ENCODE measurements at places on chromosomes 5 and 9.

DNA sequence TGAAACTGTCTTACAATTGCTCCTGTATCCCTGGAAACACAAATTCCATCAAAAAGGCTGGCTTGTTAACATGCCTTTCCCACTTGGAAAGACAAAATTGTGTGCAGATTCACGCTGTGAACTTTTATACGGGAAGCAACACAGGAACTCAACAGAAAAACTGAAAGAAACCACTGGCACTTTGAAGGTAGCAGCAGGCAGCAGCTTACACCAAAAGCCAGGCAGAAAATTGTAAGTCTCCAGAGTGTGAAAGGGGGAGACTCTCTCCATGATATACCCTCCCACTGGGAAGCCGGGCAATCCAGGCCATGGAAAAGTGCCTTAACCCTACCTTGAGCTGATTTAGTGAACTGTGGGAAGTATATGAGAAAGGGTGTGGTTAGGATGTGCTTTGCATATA is 943.7 kb downstream of the CDH18 start:
- no peak for DNase-seq

GRCh38 chr5:14572836-14573235 is 8.8 kb upstream of the OTULINL start:
- DNase-seq, result no peak

GRCh38 chr9:137387114-137387890 is 35.7 kb downstream of the EXD3 start:
- peak; percentile 24 for DNase-seq

GRCh38 chr5:135136546-135136945 is 102.5 kb upstream of the PITX1 start:
- no peak for DNase-seq

GRCh38 chr5:15938961-15939360 is 240.6 kb downstream of the MARCHF11 start:
- no peak for DNase-seq

GRCh38 chr5:133992429-133993155 is 12.2 kb downstream of the VDAC1 start:
- DNase-seq, result no peak

DNA sequence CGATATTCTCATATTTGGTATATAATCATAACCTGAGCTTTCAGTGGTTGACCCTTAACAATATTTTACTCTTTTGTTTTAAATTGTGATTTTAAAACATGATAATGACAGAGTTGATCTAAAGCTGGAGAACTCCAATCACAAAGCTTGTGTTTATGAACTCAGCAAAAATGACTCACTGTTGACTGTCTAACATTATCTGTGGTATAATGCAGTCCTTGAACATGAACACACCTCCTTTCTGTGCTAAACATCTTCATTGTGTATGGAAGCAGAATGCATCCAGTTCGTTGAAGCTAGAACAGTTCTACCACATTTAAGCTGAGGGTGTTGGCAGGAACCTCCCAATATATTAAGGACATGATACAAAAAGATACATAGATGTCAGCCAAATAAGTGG is 1030.2 kb upstream of the SEMA6A start:
- DNase-seq, result no peak

DNA sequence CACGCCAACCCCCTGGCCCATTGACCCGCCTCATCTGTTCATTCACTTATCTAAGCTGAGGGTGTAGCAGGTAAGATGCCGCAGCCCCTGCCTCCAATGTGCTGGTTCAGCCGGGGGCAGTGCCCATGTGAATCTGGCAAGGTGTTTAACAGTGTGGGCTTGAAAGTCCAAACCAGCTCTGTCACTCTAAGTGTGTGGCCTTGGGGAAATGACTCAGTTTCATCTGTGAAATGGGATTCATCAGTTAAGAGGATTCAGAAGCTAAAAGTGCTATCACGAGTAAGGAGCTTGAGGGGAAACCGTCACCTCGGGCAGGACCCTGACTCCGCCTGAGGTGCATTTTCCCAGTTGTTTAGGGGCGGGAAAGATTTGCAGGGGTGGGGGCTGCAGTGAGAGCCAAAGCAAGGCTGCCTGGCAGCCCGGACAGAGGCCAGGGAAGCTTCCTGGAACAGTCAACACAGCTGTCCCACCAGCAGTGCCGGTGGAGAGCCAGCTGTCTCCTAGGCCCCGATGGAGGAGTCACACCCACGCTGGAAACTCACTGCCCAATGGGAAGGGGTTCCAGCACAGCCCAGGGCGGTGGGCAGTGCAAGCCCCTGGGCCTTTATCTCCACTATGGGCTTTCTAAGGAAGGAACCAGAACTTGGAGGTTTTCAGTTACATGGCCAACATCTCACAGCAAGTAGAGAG is 9.7 kb upstream of the URM1 start:
- no peak for DNase-seq

GRCh38 chr5:172722327-172722815 is 48.6 kb downstream of the DUSP1 start:
- DNase-seq, result peak; percentile 18

DNA sequence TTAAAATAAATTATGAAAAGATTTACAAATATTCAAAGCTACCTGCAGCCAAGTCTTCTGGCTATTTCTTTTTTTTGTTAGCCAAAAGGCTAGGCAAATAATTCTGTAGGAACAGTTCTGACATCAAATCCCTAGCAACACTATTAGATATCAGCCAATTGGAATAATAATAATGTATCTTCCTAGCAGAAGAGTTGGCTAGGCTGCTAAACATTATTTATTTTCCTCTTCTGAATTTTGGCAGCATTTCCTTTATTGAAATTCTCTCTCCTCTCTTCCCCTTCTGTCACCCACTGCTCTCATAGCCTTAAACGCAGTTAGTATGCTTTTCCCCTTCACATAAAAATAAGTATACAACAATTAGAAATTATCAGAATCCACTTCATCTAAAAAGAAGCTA is 42.6 kb downstream of the ZDHHC21 start:
- no peak for DNase-seq

DNA sequence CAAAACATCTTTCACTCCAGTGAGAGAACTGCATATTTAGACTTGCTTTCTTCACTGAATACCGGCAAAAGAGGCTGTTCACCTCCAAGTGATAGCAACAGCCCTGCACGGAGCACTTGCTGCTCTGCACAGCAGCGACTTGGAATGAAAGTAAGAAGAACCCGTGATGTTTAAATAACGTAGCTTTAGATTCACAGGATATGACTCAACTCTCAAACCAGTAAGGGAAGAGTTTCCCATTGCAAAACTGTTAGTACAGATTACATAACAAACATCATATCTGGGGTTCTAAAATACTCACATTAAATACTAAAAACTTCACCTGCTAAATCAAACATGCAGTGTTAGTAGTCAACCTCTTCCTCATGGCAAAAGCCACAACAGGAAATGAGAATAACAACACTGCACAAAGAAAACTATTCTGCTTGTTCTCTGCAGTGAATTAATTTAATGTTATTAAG is 203.4 kb downstream of the MCTP1 start:
- no peak for DNase-seq

DNA sequence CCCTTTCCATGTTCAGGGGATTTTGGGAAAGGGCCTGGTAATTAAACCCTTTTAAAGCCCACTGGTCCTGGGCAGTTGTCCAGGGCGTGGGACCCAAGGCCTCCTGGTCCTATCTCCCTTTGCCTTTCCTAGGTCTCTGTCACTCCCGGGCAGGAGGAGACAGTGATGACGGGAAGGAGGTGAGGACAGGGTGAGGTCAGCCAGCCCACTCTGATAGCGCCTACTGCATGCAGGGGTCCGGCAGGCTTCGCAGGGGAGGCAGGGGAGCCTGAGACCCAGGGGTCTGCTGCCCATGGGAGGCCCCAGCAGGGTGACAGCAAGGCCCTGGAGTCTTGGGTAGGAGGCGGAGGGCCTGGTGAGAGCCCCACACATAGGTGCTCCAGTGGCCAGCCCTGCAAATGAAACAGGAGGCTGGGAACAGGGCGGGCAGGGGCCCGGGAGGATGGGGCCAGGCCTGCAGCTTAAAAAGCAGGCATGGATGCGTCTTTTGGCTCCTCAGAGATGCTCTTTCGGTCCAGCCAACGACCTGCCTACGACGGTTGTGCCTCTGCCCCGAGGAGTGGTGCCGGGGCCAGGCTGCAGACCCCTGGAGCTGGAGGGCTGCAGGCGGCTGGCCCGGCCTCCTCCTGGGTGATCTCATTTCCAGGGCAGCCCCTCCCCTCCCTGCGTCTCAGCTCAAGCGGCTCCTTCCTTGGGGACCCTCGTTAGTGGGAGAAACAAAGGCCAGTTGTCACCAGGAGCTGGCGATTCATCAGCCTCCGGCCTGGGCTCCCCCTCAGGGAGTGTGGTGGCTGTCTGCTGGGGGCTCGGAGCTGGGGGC is 6.7 kb upstream of the RXRA start:
- DNase-seq, result no peak

DNA sequence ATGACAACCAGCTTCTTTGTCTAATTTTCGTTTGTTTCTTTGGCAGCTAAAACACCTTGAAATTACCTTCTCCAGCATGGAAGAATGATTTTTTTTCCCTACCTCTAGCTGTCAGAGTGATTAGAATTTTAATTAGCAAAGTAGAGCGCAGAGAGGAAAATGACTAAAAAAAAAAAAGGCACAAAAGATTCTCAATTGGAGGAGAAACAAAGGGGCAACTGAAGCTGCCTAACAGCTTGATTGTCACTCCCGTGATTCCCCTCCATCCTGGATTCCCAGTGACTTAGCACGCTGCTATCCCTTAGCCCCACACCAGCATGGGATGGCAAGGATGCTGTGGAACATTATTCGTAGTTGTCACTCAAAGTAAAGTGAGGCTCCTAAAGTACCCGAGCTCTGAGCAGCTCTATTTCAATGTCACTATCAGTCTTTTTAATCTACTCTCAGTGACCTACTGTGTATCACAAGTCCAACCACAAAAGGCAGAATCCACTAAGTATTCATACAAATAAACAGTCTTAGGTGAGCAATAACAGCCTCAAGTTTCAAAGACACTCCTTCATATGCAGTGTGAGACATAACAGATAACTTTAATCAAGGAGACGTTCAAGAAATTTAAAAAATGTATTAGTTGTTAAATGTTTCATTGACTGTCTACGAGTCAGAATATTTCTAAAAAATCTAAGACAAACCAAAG is 710.0 kb upstream of the GRAMD2B start:
- DNase-seq, result no peak

DNA sequence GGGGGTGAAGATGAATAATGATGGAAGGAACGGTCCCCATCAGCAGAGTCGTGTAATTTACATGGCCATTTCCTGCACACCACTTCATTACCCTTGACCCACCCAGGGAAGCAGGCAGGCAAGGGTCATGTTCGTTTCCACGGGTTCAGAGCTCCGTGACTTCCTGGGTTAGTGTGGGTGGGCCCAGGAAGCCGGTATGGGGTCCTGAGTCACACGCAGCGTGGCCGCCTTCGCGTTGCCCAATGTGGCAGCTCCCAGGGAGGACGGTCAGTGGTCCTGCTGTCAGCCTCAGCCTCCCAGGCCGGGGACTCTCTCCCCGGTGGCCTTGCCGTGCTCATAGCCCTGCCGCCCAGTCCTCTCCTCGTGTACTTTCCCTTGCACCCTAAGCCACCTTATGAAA is 5.1 kb upstream of the TERT start:
- DNase-seq, result no peak

GRCh38 chr5:170141636-170142035 is 35.9 kb downstream of the FOXI1 start:
- no peak for DNase-seq

DNA sequence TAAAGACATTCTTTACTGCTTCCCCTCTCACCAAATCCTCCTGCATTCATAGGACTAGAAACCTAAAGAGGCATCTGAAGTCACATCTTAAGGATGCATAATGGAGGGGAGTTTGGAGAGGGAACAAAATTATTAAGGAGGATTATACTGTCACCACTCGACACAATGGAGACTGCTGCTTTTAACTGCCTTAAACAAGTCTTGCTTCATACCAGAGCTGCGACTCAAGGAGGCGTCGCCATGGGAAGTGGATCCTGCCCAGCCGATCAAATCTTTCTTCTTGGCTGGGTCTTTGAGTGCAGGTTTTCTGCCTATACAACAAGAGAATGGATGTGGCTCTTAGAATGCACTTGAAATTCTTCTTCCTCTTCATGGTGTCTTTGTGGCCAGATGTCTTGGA is 66.7 kb upstream of the FOXE1 start:
- no peak for DNase-seq

DNA sequence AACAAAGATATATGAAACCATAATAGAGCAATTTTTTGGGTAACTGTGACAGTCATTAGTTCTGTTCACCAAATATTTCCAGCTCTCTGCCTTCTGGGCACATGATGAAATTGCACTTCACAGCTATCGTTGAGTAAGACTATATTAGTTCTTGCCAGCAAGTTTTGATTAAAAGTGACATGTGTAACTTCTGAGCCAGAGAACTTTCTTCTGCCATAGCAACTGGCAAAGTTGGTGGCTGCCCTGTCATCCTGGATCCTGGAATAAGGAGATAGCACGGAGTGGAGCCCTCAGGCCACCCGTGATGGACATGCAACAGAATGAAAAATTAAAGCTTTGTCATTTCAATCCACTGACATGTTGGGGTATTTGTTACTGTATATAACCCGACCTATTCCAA is 194.4 kb upstream of the VCAN start:
- no peak for DNase-seq

- no peak for DNase-seq
These were observed 14.4 kb upstream of the CCDC69 start for GRCh38 chr5:151238303-151238741.

DNA sequence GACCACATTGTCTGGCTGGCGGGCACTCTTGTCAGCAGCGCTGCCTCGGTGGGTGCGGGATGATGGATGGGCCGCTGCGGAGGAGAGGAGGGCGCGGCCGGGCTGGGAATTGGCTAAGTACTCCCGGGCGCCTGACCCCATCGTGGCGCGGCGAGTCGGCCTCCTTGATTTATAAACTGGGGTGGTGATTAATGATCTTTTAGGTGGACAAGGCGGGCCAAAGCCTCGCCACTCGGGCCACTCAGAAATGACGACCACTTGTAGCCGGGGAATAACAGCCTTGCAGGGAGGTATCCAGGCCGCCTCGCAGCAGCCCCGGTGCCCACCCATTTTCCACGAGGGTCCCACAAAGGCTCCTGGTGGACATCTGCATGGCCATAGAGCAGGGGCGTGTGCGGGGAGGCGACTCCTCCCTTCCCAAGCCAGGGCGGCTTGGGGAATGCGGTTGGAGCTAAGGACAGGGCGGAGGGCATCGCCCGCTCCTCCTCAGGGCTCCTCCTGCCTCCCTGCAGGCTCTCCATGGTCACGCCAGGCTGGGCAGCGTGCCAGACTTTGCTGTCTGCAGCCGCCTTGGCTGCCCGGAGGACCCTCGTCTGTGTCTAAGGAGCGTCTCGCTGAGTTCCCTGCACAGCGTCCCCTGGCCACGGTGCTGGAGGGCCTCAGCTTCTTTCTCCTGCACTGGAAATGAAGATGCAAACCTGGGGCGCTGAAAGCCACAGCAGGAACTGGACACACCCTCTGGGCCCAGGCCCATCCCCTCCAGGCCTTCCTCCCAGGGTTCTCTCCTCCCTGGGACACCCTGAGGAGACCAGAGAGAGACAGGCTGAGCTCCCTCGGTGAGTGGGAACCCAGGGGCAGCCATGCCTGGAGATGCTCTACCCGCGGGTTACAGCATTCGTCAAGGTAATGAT is 287.4 kb upstream of the IRX4 start:
- DNase-seq, result no peak

GRCh38 chr5:149265597-149265996 is 6.1 kb upstream of the AFAP1L1 start:
- no peak for DNase-seq

Data from stimulated activated CD8-positive, alpha-beta memory T cell treated with anti-CD3 and anti-CD28 coated beads, Interleukin-4, amount 100 ng/mL, for 24 hours (primary cell).